NCI-H2227 treated with DMSO at 0.1 percent for 48 hours (cell line): ENCODE measurements at places on chromosomes 12 and 14.

DNA sequence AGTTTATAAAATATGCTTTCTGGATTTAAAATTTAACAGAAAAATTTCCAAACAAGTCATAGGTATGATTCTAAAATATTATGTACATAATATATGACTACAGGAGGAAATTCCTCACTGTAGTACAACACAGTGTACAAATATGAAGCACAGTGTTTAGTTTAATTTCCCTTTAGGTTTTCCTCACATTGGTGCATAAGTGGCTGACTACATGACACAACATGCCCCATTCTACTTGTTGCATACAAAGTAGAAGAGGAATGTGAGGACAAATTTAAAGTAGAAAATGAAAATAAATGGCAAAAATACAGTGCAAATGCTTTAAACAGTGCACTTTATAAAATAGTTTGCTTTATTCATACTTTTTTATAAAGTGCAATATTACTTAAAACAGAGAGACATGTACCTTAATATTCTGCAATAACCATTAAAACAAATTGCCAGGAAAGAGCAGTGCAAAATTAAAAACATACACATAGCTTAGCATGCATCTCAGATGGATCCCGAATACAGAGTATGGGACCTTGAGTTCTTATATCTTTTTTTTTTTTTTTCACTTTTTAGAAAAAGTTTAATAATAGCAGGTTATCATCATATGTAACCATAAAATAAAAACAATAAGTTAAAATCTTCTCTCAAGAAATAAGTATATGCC, 54.8 kb upstream of the TTC7B start:
- no peak for DNase-seq

DNA sequence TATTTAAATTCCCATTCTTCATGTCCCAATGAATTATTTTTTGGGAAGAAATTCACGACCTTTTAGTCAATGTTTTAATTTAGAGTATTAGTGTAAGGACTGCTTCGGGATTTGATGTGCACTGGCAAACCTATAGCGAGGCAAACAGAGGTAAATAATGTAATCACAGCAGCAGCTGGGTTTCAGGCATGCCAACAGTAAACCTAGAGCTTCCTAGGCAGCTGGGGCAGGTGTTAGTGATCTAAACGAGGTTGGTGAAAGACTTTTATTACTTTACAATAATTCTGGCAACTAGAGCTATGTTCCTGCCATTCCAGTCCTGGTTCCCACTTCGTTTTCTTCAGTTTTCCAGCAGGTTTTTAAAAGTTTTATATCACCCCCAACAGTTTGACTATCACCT, 1036.4 kb upstream of the FOXG1 start:
- DNase-seq: peak; percentile 43

- DNase-seq: no peak
These were observed 168.2 kb downstream of the SUDS3 start for GRCh38 chr12:118544569-118544968.

- no peak for DNase-seq
These were observed 39.8 kb downstream of the GPR135 start for GRCh38 chr14:59425322-59425935.

- DNase-seq: no peak
These were observed 7.1 kb upstream of the SERPINA9 start for GRCh38 chr14:94483071-94483451.

- no peak for DNase-seq
These were observed 3.0 kb downstream of the ATP6V0A2 start for GRCh38 chr12:123715195-123715594.

GRCh38 chr12:88308825-88309224, 166.7 kb downstream of the TMTC3 start:
- DNase-seq: no peak

GRCh38 chr12:56029666-56030293, 8.9 kb downstream of the IKZF4 start:
- DNase-seq: peak; percentile 5

DNA sequence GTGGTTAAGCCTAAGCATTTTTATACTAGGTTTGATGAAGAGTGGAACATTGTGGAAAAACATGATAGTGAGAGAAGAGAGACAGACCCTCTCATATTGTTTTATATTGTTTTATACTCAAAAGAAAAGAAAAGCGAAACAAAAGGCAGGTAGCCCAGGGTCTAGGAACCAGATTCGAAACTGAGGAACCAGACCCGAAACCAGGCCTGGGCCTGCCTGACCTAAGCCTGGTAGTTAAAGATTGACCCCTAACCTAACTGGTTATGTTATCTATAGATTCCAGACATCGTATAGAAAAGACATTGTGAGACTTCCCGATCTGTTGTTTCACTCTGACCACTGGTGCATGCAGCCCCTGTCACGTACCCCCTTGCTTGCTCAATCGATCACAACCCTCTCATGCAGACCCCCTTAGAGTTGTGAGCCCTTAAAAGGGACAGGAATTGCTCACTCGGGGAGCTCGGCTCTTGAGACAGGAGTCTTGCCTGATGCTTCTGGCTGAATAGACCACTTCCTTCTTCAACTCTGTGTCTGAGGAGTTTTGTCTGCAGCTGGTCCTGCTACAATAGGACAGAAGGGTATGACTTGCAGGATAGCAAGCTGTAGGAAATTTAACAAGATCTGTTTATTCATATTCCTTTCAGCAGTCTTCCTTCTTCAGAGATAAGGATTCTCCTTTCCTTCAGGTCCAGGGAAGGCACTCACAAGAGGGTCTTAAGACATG, 147.1 kb upstream of the PLEKHA5 start:
- DNase-seq: no peak

DNA sequence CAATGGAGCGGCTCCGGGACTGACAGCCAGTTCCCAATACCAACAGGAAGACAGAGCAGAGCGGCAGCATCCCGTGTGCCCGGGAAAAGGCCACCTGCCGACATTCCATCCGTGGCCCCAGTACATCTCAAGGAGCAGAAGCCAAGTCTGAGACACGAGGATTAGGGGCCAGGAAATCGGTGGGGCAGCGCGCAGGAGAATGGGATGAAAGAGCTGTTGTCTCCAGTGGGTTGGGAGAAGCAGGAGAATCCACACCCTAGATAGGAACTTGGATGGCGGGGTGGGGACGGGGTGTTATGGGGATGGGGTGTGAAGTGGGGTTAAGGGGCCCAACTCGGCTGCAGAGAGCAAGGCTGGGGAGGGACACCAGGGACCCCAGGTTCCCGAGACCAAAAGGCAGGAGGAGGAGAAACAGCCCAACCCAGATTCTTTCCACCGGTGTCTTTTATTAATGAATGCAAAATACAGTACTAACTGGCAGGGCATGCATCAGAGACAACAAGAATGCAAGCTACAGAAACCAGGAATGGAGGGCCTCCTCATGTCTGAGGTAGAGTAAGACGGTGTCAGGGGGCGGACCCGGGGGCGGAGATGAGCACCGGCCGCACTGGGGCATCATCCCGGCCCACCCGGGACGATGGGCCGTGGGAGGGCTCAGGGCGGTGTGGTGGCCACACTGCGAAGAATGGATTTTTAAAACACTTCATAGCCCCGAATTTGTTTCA, 50.3 kb downstream of the BEGAIN start:
- no peak for DNase-seq

- no peak for DNase-seq
These were observed 114.1 kb downstream of the PAPOLA start for GRCh38 chr14:96616161-96616721.

GRCh38 chr12:132558861-132559623, 51.3 kb downstream of the LRCOL1 start:
- no peak for DNase-seq

- no peak for DNase-seq
These were observed 266.7 kb upstream of the HMGA2 start for GRCh38 chr12:65557438-65558181.

DNA sequence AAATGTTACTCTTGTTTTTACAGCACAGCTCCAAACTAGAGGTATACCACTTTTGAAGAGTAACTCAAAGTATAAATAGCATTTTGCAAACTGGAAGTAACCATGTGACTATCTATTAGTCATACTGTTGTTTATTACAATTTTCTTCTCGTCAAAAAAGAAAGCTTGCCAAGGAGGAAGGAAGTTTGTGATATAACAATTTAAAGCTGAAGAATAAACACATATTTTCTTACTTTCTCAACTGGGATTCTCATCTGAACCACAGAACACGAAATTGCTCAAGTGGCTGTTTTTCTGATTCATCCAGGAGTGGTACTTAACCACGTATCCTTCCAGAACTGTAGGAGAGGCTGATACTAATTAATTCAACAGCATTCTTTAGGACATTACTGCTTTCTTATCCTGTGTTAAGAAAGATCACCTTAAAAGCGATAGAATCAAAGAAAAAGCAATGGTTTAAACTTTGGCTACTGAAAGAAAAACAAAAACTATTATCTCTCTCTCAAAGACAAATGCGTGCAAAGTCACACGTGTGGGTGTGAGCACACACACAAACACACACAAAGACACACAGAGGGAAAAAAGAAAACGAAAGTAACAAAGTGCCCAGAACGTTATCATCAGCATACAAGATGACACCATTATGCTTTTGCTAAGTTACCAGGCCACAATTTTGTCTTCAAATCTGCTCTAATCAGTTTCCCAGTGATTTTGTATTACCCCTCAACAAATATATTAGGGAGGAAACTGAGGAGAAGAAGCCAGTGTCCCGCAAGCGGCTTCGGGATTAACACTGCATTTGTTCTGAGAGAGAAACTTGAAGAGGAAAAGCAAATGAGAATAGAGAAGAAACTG, at the start of gene CLEC2B:
TSS of gene CLEC2B (minus strand) at position 48 of the 855 bp plus-strand sequence.
- DNase-seq: no peak

GRCh38 chr12:68963856-68964745, 31.1 kb upstream of the CPM start:
- no peak for DNase-seq

DNA sequence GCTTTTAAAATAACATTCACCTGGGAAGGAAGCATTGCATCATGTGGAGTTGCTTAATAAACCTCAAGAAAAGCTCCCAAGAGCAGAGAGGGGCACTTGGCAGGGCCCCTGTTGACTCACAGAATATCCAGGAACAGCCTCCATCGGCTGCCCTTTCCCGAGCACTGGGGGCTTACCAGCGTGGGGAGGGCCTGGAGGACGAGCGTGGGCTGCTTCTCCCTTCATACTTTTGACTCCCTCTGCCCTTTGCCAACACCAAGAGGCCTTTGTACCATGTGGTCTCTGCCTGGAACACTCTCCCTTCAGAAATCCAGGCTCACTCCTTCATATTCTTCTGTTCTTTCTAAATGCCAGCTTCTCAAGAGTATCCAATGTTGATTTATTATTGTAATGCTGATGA, 492.1 kb upstream of the TMEM132C start:
- DNase-seq: no peak
